Cerebellum (tissue), 4 donors: ENCODE measurements at places on chromosomes 4 and X. TPM values are rescaled to one million over a fixed set of nuclear protein-coding genes. Genes with fewer than 3 reads are reported as not detected.

Gene RELL1
- 57.6 TPM for total RNA-seq

Gene HPGD
- total RNA-seq: 10.7 TPM

Gene SMIM10L2A
- 6.8 TPM for total RNA-seq

Gene APLN
- total RNA-seq: 2.0 TPM

Gene PRKG2
- total RNA-seq: 2.3 TPM

Gene PABPC5
- total RNA-seq: 11.0 TPM

Gene CT47B1
- total RNA-seq: not detected

Gene TCEAL5
- total RNA-seq: 5.0 TPM

Gene PCSK1N
- total RNA-seq: 35.7 TPM

Gene SSX4
- total RNA-seq: not detected

Gene STS
- total RNA-seq: 8.9 TPM

Gene FRMD7
- not detected for total RNA-seq

Gene ETDB
- total RNA-seq: not detected

Gene SPARCL1
- 83.3 TPM for total RNA-seq

Gene DCTD
- total RNA-seq: 32.7 TPM

Gene SPANXA1
- not detected for total RNA-seq

Gene GYPE
- 0.73 TPM for total RNA-seq

Gene FUNDC2
- 20.6 TPM for total RNA-seq

Gene KCNE5
- 4.6 TPM for total RNA-seq

Gene GJB1
- total RNA-seq: not detected

Gene VCX3A
- total RNA-seq: not detected

Gene MAD2L1
- total RNA-seq: 12.0 TPM

Gene NR3C2
- total RNA-seq: 10.1 TPM

Gene HCCS
- total RNA-seq: 8.3 TPM

Gene YIPF7
- total RNA-seq: 1.3 TPM

Gene DCAF4L1
- total RNA-seq: 0.18 TPM

Gene ITGB1BP2
- 3.0 TPM for total RNA-seq

Gene KANTR
- total RNA-seq: 53.1 TPM

Gene DDX53
- not detected for total RNA-seq

Gene TRIML2
- not detected for total RNA-seq

Gene NPY1R
- 8.2 TPM for total RNA-seq

Gene ANTXR2
- total RNA-seq: 33.4 TPM

Gene FAAH2
- total RNA-seq: 1.5 TPM

Gene CWH43
- not detected for total RNA-seq

Gene GPRIN3
- total RNA-seq: 36.8 TPM
